ENCODE measurements at places on chromosomes 4 and X.

GRCh38 chrX:18996536-18996935 lies 12.6 kb upstream of the PHKA2 start:
- no peak for DNase-seq

GRCh38 chr4:86892636-86892960 lies 376 bp upstream of the C4orf36 start:
- no peak for DNase-seq

GRCh38 chrX:111110098-111110775 lies 14.2 kb downstream of the PAK3 start:
- no peak for DNase-seq

DNA sequence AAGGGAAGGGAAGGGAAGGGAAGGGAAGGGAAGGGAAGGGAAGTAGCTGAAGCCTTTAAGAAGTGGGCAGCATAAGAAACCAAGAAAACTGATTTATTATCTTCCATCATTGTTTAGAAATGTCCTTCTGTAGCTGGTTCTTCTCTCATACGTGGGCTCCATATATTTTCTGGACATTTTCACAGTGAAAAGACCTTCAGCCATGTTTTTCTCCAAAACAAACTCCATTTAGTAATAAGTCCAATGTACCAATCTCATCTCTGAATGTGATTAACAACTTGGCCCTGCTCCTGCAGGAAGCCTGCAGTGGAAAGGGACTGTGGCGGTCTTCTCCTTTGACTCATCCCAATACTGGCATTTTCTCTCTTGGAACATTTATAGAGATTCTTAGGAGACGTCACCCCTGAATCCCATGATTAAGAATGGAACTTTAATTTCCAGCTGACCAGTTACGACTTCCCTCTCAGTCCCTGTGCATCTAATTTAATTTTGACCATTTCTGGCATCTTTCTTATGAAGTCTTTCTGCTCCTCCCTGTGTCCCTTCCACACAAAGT lies 96.6 kb upstream of the GUCY1A1 start:
- DNase-seq, result no peak

GRCh38 chr4:170015285-170015684 lies 10.9 kb downstream of the MFAP3L start:
- no peak for DNase-seq

- DNase-seq, result no peak
These were observed 15.1 kb downstream of the RAPGEF2 start for GRCh38 chr4:159117968-159118367.

GRCh38 chr4:159460371-159460770 lies 357.5 kb downstream of the RAPGEF2 start:
- no peak for DNase-seq

DNA sequence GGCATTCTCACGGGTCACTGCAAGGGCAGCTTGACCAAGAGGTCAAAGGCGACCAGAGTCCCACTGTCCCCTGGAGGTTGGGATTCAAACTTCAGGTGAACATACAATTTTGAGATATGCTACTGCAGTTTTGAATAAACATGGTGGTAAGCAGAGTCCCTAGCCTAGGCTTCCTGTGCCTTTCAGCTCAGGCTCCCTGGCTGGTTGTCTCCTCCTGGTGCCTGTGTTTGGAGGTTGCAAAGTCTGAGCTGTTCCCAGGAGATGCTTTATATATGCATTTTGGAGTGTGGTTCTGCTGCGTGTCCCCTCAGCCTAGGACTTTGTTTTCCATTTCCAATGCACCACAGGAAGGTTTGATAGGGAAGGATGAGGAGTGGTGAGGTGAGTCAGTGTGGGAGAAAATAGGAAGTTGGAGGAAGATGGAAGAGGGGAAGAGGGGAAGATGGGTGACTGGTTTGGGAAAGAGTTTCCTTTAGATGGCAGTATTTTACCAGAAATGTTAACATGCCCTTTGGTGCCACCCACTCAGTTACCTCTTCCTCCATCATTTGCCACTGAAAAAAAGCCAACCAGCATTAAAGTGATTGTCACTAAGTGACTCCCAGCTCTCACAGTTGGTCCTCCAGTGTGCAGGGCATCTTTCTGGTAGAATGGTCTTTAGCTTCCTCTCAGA lies 211.7 kb upstream of the AGTR2 start:
- DNase-seq, result no peak

GRCh38 chr4:108570993-108571569 lies 49.3 kb upstream of the RPL34 start:
- no peak for DNase-seq

DNA sequence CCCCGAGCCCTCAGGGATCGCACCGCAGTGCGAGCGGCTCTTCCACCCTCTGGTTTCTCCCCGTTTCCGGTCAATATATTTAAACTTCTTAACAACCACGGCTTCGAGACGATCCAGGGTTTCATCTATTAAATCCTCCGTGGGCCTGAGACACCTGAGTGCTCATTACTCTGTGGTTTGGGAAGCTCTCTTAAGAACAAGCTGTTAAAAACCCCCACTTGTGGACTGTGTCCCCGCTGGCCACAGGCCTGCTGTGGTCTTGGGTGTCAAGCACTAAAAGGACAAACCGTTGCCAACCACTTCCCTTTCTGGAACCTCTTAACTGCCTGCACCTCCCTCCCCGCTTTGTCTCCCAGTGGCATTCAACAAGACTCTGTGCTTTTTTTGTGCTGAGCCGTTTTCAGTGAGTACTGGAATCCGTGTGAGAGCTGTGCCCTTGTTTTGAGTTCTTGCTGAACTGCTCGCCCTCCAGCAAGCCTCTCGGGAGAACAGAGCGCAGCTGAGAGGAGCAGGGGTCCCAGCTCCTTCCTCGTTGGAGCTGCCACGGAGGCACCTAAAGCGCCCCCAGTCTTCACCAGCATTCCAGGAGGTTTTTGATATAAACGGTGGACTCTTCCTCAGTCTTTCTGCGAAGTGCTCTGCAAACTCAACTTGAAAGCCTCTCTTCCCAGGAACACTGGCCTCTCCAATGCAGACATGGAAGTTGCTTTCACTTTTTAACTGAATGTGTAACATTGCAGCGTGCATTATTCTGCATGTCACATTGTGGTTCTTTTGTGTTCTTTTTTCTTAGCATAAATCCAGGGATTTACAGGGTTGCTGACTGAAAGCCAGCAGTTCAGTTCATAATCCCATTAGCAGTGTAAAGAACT lies 691 bp upstream of the IGFBP7 start:
- DNase-seq, result peak; percentile 60

DNA sequence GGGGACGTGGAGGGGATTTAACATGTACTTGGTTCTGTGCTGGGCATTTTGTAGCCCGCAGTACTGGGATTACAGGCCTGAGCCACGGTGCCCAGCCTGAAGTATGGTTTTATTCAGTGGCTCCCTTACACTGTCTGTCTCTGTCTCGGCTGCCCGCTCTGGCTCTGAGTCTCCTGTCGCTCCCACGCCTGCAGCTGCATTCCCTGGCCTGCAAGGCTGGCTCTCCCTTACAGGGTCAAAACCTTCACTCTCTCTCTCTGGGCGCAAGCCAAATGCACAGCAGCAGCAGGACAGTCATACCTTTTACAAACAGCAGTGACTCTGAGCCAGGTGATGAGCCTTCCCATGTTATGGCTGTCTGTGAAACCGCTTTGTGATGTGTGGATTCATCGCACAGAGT lies 72.1 kb downstream of the HTRA3 start:
- DNase-seq, result no peak

DNA sequence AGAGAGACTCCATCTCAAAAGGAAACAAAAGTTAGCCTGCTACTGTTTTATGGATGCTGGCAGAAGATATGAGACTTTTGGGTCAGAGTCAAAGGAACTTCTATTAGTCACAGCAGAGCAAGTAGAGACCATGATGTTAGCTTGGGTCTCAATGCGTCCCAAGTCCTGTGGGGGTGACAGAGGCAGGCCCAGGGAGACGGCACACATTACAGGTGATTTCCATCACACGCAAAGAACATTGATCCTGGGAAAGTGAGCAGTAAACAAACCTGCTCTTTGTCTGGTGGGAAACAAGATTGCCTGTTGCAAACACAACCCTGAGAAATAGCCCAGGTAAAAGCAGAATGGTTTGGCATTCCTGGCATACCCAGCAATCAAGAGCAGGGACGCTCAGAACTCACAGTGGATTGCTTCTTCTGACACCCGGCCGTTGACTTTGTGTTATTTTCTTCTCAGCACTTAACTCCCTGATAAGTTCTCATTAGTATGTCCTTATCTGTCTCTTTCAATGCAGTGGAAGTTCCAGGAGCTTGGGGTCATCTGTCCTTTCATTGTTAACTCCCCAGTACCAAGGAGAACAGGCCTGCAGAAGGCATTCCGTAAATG lies 51.2 kb upstream of the LGI2 start:
- DNase-seq, result no peak

GRCh38 chr4:84648863-84649647 lies 66.1 kb downstream of the CDS1 start:
- no peak for DNase-seq

DNA sequence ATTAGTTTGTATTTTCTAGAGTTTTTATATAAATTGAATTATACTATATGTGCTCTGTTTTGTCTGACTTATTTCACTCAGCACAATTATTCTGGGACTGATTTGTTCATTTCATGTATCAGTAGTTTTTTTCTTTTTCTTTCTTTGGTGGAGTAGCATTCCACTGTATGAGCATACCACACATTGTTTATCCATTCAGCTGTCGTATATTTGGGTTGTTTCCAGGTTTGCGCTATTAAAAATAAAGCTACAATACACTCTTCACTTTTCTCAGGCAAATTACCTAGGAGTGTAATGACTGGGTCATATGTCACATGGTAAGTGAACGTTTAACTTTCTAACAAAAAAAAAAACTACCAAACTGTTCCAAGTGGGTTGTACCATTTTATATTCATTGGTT lies 9.6 kb upstream of the OTUD4 start:
- DNase-seq, result no peak

GRCh38 chr4:158787709-158788475 lies 19.1 kb downstream of the FNIP2 start:
- DNase-seq, result no peak

GRCh38 chr4:2712261-2712842 lies 43.8 kb downstream of the TNIP2 start:
- DNase-seq, result no peak

DNA sequence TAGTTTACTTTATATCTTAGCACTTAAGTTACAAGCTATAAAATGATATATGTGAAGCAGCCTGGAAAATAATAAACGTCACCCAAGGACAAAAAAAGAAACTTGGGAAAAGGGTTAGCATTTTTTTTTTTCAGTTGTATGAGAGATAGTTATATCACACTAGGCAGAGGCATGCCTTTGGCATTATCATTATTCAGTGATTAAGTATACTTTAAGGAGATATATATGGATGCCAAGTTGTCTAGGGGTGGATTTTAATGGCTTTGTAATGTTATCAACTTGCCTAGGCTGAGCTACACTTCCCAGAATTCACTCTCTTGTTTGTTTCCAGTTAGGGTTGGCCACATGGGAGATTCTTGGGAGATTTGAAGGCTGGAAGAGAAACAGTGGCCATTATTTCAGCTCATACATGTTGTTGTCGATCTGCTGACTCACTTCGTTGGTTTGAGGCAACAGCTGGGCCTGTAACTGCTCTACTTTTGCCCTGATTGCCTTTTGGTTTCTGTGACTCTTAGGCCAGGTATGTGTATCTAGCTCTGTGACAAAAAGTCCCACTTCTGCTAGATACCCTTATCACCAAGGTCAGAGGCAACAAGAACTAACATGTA lies 11.5 kb upstream of the SRPX start:
- DNase-seq, result no peak

DNA sequence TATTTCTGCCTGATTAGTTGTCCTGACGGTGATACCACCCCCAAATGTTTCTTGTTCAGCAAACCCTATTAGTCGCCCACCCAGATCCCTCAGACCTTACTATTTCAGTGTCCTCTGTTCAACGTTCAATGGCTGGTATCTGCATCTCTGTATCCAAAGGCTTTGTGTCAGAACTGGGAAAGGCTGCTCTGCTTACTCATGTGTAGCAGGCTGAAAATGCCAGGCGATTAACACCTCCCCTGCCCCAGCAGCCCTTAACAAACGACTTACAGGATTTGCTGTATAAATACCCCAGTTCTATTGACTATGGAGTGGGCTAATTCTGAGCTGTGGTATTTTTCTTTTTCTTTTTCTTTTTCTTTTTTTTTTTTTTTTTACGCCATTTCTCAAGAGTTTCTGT lies 415.0 kb downstream of the ZNF674 start:
- DNase-seq, result no peak

DNA sequence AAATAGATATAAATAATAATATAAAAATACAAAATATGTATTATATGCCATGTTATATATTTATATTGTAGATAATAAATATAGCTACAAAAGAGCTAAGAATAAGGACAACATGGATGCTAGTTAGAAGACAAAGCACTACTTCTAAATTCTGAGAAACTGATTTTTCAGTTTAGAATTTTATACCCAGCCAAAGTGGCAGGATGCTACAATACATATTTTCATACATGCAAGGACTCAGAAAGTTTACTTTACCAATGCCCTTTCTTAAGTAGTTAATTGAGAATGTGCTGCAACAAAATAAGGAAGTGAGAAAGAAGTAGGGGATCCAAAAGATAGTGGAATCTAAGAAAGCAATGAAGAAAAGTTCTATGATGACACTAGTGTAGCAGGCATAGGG lies 64.5 kb downstream of the PDE5A start:
- DNase-seq, result no peak

- DNase-seq, result no peak
These were observed 7.0 kb upstream of the TENM3 start for GRCh38 chr4:182236186-182236585.

DNA sequence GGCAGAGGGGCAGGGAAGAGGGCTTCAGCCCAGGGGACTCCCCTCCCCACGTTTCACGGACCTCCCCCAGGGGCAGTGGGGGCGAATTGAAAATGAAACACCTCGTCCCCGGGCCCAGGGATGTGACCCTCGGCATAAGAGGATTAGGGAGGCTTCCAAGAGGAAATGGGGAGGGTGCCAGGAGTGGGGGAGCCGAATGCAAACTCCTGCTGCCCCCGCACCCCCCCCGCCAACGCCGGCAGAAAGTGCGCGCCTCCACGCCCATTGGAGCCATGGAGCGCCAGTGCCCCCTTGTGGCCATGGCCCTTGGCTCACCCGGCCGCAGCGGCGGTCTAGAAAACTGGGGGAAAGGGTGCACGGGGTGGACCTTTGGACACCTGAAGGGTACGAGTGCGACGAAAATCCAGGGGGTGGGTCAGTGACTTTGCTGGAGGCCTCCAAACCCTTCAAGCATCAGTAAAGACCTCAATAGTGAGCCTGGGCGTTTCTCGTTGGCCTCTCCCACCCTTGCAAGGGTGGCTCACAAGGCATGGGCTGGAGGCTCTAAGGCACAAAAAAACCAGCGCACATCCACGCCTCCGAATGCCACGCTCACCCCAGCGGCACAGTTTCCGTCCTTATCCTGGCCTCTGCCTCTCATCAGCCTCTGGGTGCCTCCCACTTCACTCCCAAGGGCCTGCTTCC lies 120.8 kb upstream of the PJA1 start:
- peak; percentile 79 for DNase-seq
